Neural crest cell (in vitro differentiated cells): ENCODE measurements at places on chromosomes 11 and 22.
A peak's percentile ranks its signal among the peaks of the same experiment; 100 is the strongest.

DNA sequence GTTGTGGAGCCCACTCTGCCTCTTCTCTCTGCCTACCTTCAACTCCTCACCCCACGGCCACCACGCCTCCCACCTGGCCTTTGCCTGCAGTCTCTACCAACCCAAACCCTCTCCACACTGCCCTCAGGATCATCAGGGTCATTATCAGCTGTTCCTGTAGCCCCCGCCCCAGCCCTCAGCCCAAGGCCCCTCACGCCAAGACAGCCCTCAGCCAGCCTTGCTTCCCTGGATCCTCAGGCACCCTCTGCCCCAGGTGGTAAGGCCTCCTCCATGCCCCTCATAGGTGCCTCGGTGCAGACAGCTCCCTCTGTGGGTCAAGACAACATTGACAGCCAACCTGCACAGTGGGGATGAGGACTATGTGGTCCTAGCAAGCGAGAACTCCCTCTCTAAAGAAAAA lies 1.7 kb downstream of the SBF1 start:
- DNase-seq = no peak

DNA sequence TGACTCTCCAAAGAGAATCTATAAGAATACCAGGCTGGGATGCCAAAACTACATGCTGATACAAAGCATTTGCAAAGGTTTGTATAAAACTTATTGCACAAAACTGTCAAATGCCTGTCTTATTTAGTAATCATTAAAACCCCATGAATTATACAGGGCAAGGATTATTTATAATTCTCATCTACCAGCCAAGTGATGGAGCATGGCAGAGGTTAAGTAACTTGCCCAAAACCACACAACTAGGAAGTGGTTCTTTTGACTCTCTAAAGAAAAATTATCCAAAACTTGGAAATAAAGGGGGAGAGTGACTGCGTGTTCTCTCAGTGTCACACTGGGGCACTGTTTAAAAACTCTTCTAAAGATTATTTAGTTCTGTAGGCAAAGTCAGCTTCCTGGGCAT lies 17.4 kb upstream of the CLMP start:
- DNase-seq = no peak

DNA sequence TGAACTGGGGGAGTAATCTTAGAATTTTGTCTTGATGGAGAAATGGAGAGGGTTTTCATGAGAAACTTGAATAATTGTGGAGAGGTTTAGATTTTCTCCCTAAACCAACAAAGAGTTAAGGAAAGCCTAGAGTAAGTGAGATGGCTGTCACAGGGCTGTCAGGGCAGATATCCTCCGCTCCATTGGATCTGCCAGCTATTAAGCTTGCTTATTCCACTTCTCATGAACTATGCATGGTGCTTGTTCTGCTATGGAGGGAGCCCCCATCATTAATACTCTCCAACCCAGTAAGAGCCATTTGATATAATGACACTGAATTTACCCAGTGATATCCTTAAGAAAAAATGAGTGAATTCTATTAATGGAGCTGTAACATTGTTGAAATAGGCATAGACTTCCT lies 342.8 kb upstream of the MTNR1B start:
- DNase-seq = no peak

- DNase-seq = no peak
Observed at GRCh38 chr11:44096360-44097185, 1.1 kb downstream of the EXT2 start.

GRCh38 chr22:41237707-41238569 lies 2.8 kb downstream of the CHADL start:
- peak; percentile 30 for DNase-seq

DNA sequence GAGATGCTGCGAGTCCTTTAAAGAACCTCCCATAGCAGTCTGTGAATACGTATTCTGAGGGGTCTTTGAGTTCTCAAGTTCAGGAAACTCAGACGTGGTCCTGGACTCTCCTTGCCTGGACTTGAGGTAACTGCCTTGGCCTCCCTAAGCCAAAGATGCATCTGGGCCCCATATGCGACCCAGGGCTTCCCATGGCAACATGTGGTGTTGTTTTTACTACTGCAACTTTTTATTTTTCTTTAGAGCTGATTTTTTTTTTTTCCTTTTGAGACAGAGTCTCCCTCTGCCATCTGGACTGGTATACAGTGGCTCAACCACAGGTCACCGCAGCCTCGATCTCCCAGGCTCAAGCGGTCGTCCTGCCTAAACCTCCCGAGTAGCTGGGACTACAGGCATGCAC lies 321.1 kb downstream of the ST3GAL4 start:
- no peak for DNase-seq

GRCh38 chr11:132058211-132058772 lies 687.9 kb downstream of the NTM start:
- DNase-seq = no peak
